ENCODE measurements at places on chromosomes 7 and 10. TPM values are rescaled to one million over a fixed set of nuclear protein-coding genes. Genes with fewer than 3 reads are reported as not detected.

PLA2G12B gene
- not detected for total RNA-seq

CRHR2 gene
- not detected for total RNA-seq

GNB2 gene
- 84.4 TPM for total RNA-seq

RPS24 gene
- 2,753 TPM for total RNA-seq

DPYSL4 gene
- total RNA-seq = 2.6 TPM

C10orf143 gene
- 0.93 TPM for total RNA-seq

SLC26A3 gene
- not detected for total RNA-seq

EBLN1 gene
- total RNA-seq = not detected

PIP gene
- total RNA-seq = not detected

PDZD7 gene
- 3.4 TPM for total RNA-seq

KCNMA1 gene
- total RNA-seq = 95.4 TPM

TAS2R41 gene
- not detected for total RNA-seq

HTRA1 gene
- total RNA-seq = 235 TPM

GRID1 gene
- total RNA-seq = not detected

HECW1 gene
- total RNA-seq = under 0.01 TPM

LEP gene
- not detected for total RNA-seq

LOXL4 gene
- total RNA-seq = 82.6 TPM

OR2A5 gene
- total RNA-seq = not detected

ACBD7 gene
- 4.8 TPM for total RNA-seq

ODAD2 gene
- 0.40 TPM for total RNA-seq

CELF2 gene
- 16.6 TPM for total RNA-seq

ARID5B gene
- total RNA-seq = 95.3 TPM

AEBP1 gene
- 228 TPM for total RNA-seq

SEMA3E gene
- total RNA-seq = 0.06 TPM

KIAA1549 gene
- total RNA-seq = 0.26 TPM

ITIH2 gene
- total RNA-seq = 0.06 TPM

WEE2 gene
- not detected for total RNA-seq

C7orf57 gene
- not detected for total RNA-seq

EMX2 gene
- not detected for total RNA-seq

SPDYE2B gene
- not detected for total RNA-seq

TMEM178B gene
- total RNA-seq = 0.06 TPM

SPDYE3 gene
- total RNA-seq = not detected

GOLGA7B gene
- 0.06 TPM for total RNA-seq
